ENCODE measurements at places on chromosomes 1 and 21.

GRCh38 chr1:23997812-23998211 lies 17.7 kb upstream of the SRSF10 start:
- DNase-seq, result no peak

GRCh38 chr1:38274974-38275373 lies 228.4 kb upstream of the POU3F1 start:
- DNase-seq, result no peak

DNA sequence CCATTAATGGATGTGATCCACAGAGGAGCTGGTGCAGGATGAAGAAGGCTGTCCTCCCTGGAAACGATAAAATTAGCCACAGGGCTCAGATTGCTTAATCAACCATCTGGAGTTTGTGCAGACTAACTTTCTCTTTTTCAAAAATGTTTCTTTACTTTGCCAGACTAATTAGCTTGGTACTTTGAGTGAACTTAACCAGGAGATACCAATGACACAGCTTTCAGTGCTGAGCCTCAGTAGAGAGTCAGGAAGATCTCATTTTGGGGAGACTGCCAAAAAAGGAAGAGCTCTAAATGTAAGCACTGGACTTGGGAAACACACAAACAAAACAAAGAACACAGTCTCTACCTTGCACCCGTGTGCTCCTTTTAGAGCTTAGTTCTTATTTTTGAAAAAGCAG lies 248.1 kb upstream of the DEPDC1 start:
- no peak for DNase-seq

- no peak for DNase-seq
Measured at GRCh38 chr1:178798232-178798861, 72.5 kb downstream of the ANGPTL1 start.

GRCh38 chr21:38995731-38996130 lies 187.5 kb downstream of the PSMG1 start:
- DNase-seq, result no peak

DNA sequence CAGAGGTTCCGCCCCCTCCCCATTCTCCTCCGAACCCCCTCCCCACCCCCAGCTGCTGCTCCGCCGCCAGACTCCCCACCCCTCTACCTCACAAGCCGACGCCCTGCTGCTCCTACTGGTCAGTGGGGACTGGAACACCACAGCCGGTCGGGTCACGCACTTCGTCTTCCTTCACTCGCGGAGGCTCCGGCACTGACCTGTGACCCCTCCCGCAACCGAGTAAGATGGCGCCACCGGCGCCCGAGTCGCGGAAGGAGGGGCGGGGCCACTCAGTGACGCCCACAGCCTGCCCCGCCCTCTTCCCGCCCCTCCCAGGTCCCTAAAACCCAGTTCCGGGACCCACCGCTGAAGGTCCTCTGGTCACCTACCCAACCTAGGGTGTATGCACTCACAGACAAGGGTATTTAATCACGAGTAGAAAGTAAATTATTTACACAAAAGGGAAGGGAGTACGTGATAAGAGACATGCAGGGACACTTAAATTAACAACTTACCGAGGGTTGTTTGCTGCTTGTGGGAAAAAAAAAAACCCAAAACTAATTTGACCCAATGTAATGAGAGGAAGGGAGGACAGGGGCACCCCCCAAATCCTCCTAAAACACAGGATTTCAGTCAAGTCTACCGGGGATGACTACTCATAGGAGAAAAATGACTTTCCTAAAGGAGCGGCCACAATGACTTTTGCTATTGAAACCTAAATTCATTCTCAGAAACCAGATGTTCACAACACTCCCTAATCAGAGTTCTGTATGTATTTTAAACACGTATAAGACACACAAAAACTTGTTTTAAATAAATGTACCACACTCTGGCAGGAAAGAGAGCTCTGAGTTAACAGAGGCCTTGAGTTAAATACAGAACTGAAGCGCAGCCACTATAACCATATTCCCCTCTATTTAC lies at the start of gene RIT1:
TSS of gene RIT1 (minus strand) at position 194 of the 900 bp plus-strand sequence. CDS start 588 bp downstream, outside the sequence.
- DNase-seq, result peak; percentile 85

GRCh38 chr21:17903929-17904639 lies 84.9 kb upstream of the C21orf91 start:
- no peak for DNase-seq

- DNase-seq, result no peak
Measured at GRCh38 chr1:188582911-188583532, 1754.3 kb downstream of the PLA2G4A start.

GRCh38 chr21:16376673-16377072 lies 646.9 kb downstream of the USP25 start:
- DNase-seq, result no peak

- DNase-seq, result no peak
Measured at GRCh38 chr1:116175611-116176010, 64.4 kb downstream of the MAB21L3 start.

DNA sequence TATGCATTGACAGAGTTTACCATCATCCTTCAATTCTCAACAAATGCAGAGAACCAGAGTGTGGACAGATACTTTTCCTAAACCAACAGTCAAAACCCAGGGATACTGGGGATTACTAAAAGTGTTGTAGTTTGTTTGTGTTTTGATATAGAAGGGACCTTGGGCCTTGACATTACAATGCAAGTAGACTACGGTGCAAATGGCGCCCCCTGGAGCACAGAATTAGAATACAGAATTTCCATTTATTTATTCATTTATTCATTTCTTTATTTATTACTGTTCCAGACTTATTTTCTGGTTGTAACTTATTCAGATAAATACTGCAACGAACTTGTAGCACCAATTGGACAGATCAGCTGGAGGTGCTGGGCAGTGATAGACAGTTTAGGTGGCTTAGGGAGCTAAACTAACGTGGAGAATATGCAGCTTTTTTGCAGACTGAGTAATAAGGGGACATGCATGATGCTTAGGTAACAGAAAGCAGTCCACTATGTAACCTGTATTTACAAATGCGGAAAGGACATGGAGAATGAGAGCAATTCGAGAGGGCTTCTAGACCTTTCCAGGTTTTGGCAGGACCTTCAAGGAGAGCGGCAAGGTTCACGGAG lies 42.6 kb downstream of the KIRREL1 start:
- DNase-seq, result no peak

- DNase-seq, result no peak
Measured at GRCh38 chr1:174266991-174267612, 107.8 kb downstream of the RABGAP1L start.

DNA sequence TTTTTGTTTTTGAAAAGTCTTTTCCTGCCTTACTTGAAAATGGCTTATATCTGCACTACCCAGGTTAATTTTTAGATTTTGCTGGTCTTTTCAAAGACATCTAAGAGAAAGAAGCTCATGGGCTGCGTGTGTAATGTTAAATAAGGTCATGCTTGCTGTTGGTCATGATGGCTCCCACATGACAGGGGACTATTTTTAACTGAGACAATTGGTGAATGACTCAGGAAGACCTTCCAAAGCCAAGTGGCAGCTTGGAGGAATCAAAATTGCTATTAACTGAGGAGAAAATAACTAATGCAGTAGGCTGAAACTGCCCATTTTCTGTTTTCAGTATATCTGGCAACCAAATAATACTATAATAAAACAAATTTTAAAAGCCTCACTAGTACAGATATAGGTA lies 117.1 kb upstream of the SPAG17 start:
- DNase-seq, result no peak

GRCh38 chr1:211478801-211479578 lies 13.0 kb downstream of the RD3 start:
- DNase-seq, result no peak

- DNase-seq, result no peak
Measured at GRCh38 chr1:34884961-34885360, 25.4 kb upstream of the SMIM12 start.

DNA sequence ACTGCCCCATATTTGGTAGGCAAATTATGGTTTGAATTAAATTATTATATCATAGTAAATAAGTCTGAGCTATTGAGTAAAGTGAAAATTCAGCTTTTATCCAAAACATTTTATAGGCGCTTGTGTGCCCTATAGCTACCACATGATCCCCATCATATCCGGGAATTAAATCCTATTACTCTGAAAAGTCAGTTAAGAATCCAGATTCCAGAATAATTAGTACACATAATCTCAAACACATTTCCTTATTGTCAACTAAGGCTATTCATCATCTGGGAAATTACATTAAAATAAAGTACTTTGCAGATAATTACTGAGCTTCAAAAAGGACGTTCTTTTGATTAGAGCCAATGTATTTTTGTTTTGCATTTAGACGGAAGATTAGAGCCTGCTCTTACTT lies 72.3 kb downstream of the CTH start:
- no peak for DNase-seq

DNA sequence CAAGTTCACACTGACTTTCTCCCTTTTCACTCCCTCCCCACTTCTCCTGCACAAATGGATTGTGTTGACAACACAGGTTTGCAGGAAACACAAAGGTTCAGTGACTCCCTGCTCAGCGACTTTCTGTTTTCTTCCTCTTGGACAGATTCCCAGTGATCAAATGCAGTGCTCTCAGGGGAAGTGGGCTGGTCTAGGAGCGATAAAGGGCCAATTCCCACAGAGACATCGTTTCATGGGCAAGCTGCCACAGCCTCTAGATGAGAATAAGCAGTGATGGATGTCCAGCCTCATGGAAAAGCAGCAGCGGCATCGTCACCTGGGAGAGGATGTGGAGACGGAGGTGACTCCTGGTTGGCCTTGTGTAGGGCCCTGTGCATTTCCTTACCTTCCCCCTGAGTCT lies 30.6 kb downstream of the FYB2 start:
- no peak for DNase-seq

- no peak for DNase-seq
Measured at GRCh38 chr1:7485086-7485780, 285.9 kb upstream of the VAMP3 start.

DNA sequence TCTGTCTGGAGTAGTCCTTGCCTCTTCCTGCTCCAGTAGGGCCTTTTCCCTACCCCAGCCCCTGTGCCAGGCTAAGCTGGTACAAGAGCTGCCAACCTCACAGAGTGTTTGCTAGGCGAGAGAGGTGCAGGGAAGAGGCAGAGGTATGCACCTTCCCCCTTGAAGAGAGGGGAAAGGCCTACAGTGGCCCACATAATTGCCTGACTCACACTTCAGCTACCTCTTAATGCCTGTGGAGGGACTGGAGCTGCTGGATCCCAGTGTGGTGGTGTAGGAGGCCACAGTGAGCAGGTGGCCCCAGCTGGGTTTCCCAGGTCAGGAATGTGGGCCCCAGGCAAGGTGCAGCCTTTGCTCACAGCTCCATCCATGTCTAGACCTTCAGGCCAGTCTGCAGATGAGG lies 3.3 kb upstream of the CCDC28B start:
- no peak for DNase-seq

GRCh38 chr1:23480187-23481025 lies 3.6 kb downstream of the ASAP3 start:
- DNase-seq, result no peak

GRCh38 chr1:75785320-75785982 lies 605 bp upstream of the RABGGTB start:
- no peak for DNase-seq

DNA sequence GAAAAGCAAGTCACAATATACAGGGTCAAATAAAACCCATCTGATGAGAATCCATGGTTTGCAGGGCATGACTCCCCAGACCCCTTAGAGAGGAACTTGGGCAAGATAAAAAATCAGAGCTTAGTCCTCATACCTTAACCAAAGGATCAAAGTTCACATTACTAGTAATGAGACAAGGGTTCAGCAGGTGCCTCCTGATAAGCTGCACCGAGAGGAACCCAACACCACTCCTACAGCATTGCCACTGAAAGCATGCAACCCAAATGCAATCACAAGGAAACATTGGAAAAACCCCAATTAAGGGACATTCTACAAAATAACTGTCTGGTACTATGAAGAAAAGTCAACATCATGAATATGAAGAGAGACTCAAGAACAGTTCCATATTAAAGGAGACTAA lies 29.7 kb downstream of the CCDC185 start:
- DNase-seq, result no peak

DNA sequence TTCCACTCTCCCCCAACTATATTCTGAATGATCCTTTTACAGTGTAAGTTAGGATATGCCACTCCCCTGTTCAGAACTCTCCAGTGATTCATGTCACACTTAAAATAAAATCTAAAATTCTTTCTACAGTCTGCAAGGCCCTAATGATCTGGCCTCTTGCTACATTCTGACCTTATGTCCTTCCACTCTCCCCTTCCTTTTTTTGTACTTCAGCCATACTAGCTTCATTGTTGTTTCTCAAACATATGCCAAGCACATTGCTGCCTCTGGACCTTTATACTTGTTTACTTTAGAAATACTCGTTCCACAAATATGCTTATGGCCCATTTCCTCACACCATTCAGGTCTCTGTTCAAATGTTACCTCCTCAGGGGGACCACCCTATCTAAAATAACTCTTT lies 14.8 kb upstream of the PSMA5 start:
- DNase-seq, result no peak

DNA sequence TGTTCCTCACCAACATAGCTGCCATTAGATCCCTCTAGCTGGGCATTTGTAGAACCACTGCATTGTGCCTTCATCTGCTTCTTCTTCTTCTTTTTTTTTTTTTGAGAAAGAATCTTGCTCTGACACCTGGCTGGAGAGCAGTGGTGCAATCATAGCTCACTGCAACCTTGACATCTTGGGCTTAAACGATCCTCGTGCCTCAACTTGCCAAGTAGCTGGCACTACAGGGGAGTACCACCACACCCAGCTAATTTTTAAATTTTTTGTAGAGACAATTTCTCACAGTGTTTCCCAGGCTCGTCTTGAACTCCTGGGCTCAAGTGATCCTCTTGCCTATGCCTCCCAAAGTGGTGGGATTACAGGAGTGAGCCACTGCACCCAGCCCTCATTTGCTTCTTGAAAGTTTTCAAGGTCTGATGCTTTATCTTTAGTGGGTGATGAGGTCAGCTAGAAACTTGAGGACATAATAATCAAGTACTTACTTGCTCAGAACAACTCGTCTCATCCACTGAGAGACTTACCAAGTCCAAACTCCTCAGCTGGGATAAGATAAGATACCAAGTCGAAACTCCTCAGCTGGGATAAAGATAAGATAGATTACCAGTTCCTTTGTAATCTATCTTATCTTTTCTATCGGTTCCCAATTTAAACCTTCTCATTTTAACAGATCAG lies 71.5 kb downstream of the MACF1 start:
- no peak for DNase-seq

- no peak for DNase-seq
Measured at GRCh38 chr1:110067893-110068645, 2.4 kb downstream of the ALX3 start.

GRCh38 chr1:37998913-37999429 lies 6.3 kb downstream of the FHL3 start:
- DNase-seq, result no peak

GRCh38 chr1:88730132-88730675 lies 46.1 kb downstream of the PKN2 start:
- no peak for DNase-seq

GRCh38 chr1:217138799-217139466 lies 415.7 kb upstream of the ESRRG start:
- no peak for DNase-seq

DNA sequence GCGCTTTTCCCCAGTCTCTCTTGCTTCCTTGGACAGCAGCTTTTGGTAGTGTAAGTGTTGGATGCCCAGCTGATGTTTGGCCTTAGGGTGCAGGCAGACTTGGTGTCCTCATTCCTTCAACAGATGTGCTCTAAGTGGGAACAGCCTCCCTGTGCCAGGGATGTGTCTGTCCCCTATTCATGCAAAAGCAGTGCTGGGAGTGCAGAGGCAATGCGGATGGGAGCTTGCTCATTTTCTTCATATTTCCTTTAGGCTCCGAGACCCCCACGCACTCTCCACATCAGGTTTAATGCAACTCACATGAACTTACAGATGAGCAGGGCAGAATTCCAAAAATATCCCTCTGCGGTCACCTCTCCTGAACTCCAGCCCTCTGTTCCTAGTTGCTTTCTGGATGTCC lies 96.1 kb downstream of the IER5 start:
- DNase-seq, result no peak
